ENCODE measurements at places on chromosomes 12 and 14.

- DNase-seq = peak; percentile 71
These were observed 3.6 kb downstream of the SMIM41 start for GRCh38 chr12:52082988-52083637.

DNA sequence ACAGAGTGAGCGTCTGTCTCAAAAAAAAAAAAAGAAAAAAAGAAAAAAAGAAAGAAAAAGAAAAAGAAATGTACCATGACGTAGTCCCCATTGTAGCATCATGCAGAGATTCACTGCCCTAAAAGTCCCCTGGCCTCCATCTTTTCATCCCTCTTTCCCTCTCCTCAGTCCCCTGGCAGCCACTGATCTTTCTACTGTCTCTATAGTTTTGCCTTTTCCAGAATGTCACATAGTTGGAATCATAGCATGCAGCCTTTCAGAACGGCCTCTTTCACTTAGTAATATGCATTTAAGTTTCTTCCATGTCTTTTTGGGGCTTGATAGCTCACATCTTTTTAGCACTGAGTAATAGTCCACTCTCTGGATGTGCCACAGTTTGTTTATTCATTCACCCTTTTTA lies 60.5 kb upstream of the NCOR2 start:
- DNase-seq = no peak

- no peak for DNase-seq
These were observed 399.8 kb downstream of the RGS6 start for GRCh38 chr14:72332046-72332445.

DNA sequence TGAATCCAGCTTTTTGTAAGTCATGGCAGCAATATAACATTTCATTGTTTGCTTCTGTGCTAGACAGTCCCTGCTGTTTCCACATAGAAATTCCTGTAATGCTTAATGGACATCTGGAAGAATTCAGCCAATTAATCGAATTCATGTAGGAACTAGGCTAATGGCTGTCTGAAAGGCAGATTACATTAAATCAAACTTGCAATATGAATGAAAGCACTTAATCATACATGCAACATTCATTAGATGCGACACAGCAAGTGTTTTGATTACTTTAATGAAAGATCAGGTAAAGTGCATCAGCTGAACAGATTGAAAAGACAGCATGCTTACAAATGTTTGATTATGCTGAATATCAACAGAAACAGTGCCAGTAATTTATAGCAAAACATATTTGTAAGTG lies 24.1 kb upstream of the INSM2 start:
- DNase-seq = no peak

GRCh38 chr12:110597885-110598284 lies 14.8 kb upstream of the PPTC7 start:
- DNase-seq = no peak

DNA sequence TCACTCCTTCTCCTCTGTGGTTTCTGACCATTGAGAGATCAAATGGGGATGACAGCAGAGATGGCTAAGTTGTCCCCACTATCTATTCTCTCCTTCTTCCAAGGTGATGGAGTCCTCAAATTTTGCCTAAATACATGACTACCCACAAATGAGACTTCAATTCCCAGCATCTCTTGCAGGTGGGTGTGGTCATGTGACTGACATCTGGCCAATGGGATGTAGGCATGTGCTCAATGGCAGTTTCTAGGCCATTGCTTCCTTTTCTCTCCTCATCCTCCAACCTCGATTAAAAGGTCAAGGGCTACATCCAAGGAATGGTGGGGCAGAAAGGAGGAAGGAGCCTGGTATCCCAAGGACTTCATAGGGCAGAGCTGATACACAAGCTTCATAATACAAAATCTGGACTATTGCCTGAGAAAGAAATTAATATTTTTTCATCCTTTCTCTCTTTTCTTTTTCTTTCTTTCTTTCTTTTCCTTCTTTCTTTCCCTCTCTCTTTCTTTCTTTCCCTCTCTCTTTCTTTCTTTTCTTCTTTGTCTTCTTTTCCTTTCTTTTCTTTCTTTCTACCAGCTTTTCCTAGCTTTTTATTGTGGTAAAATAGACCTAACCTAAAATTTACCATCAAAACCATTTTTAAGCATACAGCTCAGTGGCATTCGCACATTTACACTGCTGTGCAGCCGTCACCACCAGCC lies 100.9 kb upstream of the PRB2 start:
- no peak for DNase-seq

GRCh38 chr12:109878749-109879148 lies 1.6 kb downstream of the GLTP start:
- DNase-seq = no peak

DNA sequence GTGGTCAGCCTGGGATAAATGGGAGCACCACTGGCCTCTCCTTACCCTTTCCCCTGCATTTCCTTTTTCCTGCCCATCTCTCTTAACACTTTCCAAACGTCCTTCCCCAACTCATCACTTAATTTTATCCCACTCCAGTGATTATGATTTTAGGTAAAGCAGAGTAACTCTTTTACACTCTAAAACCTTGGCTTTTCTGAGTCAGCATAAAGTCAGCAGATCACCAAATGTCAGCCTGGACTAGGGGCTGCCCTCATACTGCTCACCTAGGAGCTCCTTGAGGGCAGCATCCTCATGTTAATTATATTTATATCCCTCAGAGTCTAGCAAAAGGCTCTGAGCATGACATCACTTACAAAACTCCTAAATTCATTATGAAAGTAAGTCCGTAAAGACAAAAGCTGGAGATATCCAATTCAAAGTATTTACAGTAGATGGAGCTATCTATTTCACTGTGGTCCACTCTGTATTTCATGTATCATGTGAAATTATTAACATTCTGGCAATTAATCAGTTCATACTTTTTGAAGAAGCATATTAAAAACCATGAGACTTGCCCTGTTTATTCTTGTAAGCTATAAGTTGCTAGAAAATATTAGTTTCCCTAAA lies 17.0 kb upstream of the DICER1 start:
- DNase-seq = peak; percentile 15

DNA sequence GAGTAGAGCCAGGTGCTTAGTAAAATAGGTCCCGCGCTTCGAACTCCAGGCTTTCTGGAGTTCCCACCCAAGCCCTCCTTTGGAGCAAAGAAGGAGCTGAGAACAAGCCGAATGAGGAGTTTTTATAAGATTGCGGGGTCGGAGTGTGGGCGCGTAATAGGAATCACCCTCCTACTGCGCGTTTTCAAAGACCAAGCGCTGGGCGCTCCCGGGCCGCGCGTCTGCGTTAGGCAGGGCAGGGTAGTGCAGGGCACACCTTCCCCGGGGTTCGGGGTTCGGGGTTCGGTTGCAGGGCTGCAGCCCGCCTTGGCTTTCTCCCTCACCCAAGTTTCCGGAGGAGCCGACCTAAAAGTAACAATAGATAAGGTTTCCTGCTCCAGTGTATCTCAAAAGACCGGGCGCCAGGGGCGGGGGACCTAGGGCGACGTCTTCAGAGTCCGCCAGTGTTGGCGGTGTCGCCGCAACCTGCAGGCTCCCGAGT lies 3.6 kb downstream of the SSTR1 start:
- no peak for DNase-seq

DNA sequence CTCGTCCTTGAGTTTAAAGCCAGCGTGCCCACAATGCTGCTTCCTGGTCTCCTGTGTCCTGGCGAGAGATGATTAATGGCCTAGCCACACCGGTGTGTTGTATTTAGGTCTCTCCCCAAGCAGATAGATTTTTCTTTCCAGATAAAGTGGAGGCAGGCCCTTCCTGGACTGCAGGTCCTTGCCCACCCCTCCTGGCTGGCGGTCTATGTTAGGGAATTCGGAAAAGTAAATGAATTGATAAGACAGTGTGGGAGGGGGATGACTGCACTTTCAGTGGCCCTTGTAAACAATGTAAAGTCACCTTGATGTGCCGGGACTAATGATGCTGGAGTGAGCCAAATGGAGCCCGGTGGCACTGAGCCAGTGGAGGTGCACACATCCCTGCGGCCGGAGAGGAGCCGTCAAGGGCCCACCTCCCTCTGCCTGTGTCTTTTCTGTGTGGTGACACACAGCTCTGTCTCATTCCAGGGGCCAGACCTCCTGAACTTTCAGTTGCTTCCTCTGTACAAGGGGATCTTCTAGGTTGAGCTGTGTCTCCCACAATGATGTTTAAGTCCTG lies 70.6 kb upstream of the ESRRB start:
- no peak for DNase-seq

- DNase-seq = no peak
These were observed 2.4 kb downstream of the SLC17A8 start for GRCh38 chr12:100359248-100359647.

DNA sequence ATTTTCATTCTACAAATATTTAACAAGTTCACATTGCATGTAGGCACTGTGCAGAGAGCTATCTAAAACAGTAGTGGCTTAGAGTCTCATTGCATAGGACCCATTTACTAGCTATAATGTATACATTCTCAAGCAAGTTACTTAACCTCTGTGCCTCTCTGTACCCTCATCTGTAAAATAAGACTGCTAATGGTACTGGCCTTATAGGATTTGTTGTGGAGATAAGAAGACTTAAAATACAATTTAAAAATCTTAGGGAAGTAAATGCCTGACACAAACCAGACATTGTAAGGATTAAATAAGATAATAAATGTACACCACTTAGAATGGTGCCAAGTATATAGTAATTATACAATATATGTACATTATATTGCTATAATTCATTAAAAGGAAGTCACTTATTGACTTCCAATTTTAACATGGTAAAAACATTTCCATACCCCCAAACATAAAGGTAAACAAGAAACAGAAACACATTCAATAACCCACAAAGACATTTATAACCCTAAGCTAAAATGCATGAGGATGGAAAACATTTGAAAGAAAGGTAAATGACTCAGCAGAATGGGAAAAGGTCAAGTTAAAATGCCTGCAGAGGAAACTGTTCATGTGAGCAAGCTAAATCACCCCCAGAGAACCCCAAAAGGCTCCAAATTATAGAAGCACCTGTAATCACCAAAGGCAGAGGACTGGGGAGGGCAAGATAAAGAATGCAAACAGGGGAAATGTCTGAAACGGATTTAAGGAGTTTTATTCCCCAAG lies 30.8 kb downstream of the RPS6KA5 start:
- no peak for DNase-seq

DNA sequence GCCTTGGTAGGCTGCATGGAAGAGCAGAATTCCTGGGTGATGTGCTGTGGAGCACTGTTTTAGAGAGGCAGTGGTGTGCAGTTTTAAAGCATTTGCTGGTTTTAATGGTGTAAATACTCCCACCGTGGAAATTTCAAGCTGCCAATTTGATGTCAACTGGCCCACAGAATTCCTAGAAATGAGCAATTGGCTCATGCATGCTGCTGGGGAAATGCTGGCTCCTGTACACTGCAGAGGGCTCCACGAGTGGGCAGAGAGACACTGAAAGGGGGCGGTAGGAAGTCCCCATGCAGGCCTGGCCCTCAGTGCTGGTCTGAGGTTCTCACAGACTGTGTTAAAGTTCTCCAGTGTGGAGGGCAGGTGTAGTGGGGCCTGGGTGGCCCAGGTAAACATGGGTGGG lies 99.4 kb upstream of the NTF3 start:
- no peak for DNase-seq

DNA sequence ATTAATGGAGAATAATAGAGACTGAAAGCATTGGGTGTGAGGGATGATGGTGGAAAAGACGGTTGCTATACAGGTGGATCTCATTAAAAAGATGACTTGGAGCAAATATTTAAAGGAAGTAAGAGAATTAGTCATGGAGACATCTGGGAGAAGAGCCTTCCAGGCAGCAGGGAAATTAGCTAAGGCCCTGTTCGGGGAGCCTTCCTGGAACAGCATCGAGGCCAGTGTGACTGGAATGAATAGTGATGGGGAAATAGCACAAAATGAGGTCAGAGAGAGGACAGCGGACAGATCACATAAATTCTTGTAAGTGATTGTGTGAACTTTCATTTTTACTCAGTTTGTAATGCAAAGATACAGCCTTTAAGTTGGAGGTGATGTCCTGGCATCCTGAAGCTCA lies 842.3 kb downstream of the SLC6A15 start:
- peak; percentile 89 for DNase-seq

GRCh38 chr14:30496852-30497251 lies 62.1 kb upstream of the G2E3 start:
- DNase-seq = no peak

GRCh38 chr14:103716091-103716801 lies 636 bp downstream of the ZFYVE21 start:
- no peak for DNase-seq

DNA sequence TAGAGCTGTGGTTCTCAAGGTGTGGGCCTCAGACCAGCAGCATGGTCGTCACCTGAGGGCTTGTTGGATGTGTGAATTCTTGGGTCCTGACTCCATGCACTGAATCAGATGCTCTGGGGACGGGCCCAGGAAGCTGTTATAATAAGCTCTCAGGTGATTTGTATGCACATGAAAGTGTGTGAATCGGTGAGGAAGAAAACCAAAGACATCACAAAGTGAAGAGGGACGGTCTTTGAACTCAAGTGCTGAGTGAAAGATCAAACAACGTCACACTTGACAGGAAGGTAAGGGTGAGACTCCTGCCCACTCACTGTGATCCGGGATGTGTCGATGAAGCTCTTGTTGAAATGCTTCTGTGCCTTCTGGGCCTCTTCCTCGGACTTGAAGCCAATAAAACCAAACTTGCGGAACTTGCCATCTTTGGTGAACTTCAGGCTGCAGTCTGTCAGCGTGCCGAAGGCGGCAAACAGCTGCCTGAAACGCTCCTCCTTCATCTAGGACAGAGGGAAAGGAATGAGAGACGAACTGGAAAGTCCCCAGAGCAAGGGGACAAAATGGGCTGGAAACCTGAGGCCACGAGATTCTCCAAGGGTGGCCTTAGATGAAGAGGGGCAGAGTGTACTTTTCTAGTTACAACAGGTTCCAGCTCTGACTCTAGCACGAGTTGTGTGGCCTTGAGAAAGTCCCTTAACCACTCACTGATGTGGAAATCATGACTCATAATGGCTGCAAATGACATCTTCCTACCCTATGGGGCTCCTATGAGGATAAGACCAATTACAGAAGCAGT lies 4.0 kb downstream of the RBM19 start:
- DNase-seq = peak; percentile 72

- peak; percentile 61 for DNase-seq
These were observed 14.7 kb downstream of the GPR68 start for GRCh38 chr14:91229743-91230200.

GRCh38 chr14:103391048-103391447 lies 5.8 kb downstream of the MARK3 start:
- DNase-seq = peak; percentile 87

- peak; percentile 67 for DNase-seq
These were observed 27.7 kb upstream of the RNU6-8 start for GRCh38 chr14:32230695-32231280.

- no peak for DNase-seq
These were observed 470.0 kb downstream of the EGLN3 start for GRCh38 chr14:33480887-33481184.

DNA sequence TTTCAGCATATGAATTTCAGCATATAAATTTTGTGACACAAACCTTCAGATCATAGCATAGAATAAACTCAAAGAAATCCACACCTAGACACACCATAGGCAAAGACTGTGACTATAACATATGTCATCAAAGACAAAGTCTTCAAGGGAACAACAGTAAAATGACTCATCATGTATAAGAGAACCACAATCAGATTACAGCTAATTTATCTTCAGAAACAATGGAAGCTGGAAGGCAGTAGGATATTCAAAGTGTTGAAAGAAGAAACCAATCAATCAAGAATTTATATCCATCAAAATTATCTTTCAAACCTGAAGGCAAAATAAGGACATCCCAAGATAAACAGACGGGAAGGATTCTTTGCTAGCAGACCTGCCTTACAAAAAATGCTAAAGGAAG lies 29.0 kb downstream of the DLK1 start:
- DNase-seq = peak; percentile 36

Measured in IMR-90 (cell line).